ENCODE measurements at places on chromosomes 16 and 17.

GRCh38 chr16:87834005-87834667 lies 35.2 kb downstream of the SLC7A5 start:
- no peak for DNase-seq

- DNase-seq, result no peak
Observed at GRCh38 chr16:72749091-72749490, 298.8 kb downstream of the ZFHX3 start.

DNA sequence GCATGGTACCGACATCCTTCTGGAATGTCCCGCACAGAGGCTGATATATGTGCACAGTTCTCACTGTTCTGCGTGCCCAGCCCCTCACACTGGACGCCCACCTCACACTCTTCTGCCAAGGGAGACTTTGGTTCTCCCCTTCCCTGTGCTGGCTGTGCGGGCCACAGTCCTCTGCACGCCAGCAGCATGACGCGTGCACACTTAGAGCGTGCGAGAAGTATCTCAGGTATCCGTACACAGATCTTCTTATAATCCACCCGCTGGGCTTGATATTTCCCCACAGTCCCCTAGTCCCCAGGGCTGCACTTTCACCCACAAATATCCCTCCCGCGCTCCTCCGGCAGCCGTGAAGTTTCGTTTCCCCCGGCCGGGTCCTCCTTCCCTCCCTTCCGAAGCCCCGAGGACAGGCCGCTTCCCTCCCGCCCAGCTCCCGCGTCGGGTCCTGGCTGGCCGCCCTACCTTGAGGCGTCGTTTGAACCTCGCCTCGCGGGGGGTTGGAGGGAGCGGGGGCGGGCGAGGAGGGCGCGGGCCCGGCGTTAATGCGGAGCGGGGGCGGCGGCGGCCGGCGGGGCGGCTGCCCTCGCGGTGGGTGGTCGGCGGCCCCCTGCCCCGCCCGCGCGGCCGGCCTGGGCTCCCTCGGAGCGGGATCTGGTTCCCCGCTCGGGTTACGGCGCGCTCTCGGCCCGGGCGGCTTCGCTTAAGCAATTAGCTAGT lies 5.0 kb upstream of the FOXF1 start:
- DNase-seq, result no peak

DNA sequence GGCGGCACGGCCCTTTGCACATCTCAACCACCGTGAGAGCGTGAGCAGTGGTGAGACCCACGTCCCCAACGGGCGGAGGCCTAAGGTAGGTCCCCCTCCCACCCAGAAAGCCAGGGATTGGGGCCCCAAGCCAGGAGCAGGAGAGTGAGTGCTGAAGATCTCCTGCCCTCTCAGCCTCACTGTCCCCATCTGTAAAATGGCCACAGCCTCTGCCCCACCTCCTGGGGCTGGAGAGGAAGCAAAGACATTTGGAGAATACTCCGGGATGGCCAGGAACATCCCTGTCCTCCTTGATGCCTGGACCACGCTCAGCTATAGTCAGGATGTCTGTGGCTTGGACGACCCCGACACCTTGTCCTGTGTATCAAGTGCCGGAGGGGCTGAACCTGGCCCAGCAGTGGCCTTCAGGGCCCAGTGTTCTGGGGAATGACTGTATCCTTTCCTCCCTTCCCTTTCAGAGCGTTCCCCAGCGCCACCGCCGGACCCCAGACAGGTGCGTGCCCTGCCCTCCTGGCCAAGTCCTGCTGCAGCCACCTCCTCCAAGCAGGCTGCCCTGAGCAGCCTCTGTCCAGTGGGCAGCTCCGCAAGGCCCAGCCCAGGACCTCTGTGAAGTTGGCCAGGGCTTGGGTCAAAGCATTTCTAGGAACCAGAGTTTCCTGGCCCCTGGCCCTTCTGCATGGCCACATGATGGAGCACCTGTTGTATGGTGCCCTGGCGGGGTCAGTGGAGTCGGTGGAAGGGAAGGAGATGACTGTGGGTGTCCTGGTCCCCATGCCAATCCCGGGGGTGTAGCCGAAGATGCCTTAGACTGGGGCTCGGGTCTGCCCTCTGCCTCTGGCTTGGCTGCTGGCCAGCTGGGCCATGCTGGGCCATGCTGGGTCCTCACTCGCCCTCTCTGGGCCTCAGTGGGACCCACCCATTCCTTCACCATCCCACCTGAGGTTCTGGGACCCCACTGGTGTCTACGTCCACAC lies 38.4 kb downstream of the ADCY7 start:
- no peak for DNase-seq

- peak; percentile 2 for DNase-seq
Observed at GRCh38 chr17:15341385-15341849, at the start of gene TEKT3. Gene TEKT3 (minus strand): TSS chr17:15341597. CDS start chr17:15331585, 10,012 bp downstream.

- DNase-seq, result no peak
Observed at GRCh38 chr16:31875112-31875803, 1.7 kb downstream of the ZNF267 start.

DNA sequence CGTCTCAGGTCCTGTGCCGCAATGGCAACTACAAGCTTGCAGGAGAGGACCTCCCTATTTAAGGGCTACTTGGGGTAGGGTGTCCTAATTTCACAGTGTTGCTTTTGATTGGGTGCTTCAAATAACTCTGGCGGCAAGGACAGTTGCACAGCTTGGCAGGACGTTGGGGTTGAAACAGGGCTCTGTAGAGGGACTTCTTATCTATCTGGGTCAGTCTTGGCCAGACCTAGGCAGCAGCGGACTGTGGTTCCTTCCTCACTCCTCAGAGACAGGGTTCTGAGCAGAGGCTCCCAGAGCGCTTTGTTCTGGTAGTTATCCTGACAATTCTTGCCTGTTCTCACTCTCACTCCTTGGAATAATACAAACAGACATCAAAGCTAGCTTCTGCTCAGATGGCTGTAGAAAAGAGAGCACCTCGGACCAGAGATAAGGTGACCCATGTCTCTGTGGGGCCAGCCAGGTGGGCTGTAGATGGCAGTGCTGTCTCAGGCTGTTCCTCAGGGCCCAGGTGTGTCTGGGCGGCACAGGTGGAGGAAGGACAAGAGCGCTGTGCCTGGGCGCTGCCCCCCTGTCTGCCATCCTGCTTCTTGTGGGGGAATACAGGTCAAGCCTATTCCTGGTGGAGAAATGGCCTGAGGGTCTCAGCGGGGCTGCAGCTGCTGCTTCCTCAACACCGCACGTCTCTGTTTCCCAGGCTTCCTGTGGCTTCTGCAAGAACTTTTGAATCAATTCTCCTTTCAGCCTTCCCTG lies 61.0 kb downstream of the PLD6 start:
- DNase-seq, result no peak

DNA sequence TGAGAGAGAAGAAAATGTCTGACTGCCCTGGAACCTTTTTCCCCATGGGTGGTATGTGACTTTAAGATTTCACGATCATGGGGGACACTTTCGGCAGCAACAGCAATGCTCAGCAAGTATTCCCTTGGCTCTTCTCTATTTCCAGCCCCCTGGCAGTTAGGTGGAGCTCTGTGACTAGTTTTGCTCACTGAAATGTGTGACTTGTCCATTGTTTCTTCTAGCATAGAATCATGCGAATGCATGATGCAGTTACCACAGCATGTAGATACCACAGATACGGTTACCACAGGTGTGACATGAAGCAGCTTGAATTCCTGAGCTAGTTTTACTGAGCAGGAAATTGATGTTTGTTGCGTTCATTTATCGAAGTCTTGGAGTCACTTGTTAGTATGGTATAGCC lies 1034.5 kb upstream of the EEF2KMT start:
- DNase-seq, result no peak
